ENCODE measurements at places on chromosomes 16 and 17.

DNA sequence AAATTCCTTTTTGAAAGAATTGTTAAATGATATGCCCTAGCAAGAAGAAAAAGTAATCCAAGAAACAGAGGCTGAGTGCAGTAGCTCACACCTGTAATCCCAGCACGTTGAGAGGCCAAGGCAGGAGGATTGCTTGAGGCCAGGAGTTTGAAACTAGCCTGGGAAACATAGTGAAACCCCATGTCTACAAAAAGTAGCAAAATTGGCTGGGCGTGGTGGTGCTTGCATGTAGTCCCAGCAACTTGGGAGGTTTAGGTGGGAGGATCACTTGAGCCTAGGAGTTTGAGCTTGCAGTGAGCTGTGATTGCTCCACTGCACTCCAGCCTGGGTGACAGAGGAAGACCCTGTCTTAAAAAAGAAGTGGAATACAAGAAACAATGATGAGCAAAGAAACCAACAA lies 56.1 kb downstream of the NT5M start:
- no peak for DNase-seq

DNA sequence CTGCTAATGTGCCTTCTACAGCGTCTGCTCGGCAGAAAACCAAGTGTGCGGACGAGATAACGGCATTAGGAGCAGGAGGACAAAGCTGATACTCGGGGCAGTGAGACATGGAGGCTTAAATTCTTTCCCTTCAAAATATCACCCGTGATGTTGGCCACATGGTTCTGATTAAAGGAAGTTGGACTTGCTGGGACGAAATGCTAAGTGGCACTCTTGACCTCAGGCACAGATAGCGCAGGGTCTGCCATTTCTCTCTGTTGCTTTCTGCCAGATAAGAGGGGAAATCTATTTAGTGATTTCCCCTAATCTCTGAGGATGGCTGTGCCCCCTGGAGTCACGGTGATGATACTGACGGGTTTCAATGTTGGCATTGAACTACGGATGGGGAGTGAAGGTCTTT lies 509.6 kb upstream of the EEF2KMT start:
- DNase-seq = no peak

DNA sequence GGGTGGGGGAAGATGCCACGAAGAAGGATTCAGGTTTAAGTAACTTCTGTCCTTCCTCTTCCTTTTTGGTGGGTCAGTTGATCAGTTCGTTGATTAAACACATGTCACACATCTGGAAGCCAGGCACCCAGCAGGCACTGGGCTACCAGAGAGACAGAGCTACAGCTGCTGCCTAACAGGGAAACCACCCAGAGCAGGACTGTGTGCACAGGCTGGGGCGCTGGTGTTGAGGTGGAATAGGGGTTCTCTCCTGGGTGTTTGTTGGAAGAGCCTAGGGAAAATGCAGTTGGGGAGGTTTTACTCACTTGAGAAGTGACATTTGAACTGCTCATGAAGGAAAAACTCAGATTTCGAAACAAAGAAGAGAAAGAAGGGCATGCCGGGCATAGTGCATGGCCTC lies 152.4 kb downstream of the IRX5 start:
- DNase-seq = no peak

- no peak for DNase-seq
Measured at GRCh38 chr16:68362947-68363657, 52.3 kb downstream of the PRMT7 start.

DNA sequence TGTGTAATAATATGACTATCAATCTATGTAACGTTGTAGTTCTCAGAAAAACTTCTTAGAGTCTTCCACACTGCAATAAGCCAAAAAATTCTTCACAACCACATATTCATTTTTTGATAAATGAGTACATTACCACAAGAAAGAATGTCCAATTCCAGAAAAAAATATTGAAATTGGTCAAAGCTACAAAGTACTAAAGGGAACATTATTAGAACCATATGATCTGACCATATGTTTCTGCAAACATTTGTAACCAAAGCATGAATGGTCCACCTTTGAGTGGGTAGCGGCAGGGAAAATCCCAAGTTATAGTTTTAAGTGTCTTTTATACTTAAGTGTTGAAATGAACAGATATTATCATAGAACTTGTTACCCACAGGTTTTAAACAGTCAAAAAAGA lies 71.7 kb upstream of the NACA2 start:
- no peak for DNase-seq

- DNase-seq = no peak
Measured at GRCh38 chr17:17890773-17891759, 54.3 kb upstream of the SREBF1 start.

DNA sequence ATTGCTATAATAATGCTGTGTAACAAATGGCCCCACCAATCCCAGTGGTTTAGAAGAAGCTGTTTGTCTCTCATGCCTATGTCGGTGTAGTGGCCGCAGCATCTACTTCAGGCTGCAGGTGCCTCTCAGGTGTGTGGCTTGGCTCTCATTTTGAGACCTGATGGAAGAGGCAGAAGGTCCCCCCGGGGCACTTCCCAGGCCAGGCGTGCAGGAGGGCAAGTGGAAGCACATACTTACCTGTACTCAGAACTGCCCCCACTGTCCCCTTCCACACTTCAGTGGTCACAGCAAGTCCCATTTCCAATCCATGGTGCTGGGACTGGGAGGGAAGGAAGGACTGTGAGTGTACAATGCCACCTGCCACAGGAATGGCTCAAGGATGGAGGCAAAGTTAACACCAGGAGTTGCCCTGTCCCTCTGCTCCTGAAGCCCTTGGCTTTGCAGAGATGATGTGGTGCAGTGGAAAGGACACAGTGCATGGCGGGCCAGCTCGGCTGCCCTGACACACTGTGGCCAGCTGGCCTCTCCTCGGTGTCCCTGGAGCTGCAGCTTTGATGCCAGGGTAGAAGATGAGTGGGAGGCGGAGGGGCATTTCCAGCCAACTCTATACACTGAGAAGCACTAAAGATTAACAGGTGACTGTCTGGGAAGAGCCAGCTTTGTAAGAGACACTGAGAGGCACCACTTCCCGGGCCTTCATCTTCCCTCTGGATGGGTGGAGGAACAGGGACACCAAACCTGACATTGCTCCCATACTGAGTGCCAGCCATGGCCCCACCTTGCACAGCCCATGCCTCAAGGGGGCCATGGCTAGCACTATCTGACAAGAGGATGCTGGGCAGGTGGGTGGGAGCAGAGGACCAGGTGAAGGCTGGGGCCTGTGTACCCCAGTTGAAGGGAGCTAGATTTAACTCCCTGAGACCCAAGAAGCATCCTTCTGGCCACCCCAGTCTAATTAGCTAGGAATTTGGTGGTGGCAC lies 105.9 kb downstream of the METRNL start:
- DNase-seq = no peak

DNA sequence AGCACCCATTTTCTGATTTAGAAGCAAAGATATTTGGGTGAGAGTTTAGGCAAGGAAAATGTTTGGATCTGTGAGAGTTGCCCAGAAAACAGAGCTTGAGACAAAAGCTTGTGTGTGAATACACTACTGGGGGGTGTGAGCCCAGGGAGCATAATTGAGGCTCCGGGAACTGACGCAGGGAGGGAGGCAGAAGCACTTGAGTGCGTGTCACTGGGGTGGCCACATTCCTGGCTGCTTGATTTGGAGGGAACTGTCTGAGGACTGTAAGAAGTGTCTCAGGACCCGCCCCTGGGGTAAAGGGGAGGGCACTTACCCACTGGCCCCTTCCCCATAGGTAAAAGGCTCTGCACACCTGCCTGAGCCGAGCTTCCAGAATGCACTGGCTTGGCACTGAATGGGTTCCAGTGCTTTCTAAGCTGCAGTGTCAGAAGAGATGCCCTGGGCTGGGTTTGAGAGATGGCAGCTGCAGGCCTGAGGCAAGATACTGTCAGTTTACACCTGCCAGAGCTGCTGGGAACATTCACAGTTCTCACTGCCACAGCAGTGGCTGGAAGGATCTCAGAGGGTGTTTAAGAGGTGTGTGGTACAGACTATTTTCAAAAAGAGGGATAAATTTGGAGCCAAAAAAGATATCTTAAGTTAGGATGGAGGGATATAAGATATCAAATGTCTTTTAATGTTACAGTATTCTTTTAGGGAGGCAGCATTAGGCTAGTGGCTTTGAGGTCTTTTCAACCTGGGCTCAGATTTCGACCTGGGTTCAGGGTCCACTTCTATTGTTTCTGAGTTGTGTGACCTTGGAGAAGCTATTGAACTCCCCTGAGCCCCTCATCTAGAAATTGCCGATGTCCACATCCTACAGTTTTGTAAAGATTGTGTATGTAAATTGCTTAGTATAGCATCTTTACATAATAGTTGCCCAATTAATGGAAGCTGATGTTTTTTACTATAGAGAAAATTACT lies 6.9 kb upstream of the TEX2 start:
- no peak for DNase-seq

DNA sequence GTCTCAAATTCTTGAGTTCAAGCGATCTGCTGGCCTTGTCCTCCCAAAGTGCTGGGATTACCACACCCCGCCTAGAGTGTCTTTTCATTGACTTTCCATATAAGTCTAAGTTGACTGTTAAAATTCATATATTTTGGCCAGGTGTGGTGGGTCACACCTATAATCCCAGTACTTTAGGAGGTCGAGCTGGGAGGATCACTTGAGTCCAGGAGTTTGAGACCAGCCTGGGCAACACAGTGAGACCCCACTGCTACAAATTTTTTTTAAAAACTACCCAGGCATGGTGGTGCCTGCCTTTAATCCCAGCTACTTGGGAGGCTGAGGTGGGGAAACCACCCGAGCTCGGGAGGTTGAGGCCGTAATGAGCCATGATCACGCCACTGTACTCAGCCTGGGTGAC lies 21.9 kb upstream of the MRC2 start:
- DNase-seq = no peak

- no peak for DNase-seq
Measured at GRCh38 chr16:25126820-25127232, 15.3 kb downstream of the LCMT1 start.

DNA sequence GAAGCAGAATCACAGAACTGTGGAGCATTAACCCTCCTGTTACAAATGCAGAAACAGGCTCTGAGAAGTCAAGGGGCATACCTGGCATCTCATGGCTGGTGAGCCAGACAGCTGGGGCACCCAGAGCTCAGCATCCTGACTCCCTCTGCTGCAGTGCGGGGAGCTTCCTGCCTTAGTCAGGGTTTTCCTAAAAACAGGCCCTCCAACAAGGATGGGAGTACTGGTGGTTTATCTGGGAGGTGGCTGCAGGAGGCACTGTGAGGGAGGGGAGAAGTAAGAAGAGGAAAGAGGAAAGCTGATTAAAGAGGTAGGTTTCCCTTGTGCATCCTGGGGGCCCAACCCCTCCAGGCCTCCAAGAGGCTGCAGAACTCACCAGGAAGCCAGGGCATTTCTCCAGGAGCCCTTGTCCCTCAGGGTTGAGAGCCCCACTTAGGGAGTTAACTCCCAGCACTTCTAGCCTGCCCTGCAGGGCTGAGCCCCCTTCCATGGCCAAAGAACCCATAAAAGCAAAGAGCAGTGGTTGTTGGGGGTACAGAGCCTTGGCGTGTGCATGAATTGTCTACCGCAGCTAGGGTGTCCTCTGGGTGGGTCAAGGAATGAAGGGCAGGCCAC lies 261.5 kb upstream of the RPL38 start:
- DNase-seq = no peak

GRCh38 chr17:9414471-9414870 lies 161.1 kb downstream of the STX8 start:
- DNase-seq = no peak

DNA sequence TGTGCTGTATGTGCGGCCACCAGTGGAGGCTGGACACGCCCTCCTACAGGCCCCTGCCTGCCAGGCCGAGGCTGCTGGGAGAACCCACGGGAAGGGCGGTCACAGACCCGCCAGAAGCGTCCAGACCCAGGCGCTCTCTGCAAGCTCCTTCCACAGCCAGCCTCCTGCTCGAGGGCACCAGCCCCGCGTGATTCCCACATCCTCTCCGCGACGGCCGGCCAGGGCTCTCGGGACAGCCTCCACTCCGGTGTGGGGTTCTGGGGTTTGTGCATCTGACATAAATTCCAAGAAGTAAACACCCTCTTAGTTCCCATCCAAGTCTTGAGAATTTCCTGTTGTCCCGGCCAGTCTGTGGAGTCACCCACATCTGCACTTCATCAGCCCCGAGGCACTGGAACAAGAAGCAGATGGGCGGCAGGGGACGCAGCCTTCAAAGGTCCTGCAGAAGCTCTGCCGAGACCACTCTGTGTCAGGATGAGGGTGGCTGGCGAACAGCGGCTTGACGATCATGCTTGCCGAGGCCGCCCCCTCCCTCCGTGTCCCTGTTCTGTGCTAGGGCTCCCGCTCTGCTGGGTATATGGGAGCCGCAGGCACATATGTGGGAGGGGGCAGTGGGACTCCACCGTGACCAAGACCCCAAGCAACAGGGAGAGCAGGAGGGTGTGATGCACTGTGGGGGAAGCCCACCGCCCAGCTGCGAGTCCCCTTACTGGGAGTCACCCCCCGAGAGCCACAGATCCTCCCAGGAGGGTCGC lies 2.4 kb upstream of the TMEM204 start:
- no peak for DNase-seq

DNA sequence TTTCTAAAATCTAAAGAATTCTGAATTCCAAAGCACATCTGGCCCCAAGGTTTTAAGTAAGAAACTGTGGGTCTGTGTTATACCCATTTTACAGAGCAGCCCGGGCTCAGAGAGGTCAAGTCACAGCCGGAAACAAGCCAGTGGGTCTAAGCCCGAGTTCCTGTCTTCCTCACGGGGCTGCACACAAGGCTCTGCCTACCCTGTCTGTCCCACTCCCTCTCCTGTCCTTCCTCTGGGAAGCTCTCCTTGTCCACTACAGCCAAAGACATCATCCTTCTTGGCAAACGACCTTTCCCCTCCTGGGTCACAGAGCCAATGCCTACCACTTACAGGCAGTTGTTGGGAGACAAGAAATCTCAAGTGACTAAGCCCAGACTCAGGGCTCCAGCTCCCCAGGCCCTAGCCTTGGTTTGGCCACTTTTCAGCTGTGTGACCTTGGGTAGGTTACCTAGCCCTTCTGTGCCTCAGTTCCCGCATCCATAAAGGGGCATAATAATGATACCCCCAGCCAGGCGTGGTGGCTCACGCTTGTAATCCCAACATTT lies 55.6 kb upstream of the MAP3K14 start:
- DNase-seq = no peak

DNA sequence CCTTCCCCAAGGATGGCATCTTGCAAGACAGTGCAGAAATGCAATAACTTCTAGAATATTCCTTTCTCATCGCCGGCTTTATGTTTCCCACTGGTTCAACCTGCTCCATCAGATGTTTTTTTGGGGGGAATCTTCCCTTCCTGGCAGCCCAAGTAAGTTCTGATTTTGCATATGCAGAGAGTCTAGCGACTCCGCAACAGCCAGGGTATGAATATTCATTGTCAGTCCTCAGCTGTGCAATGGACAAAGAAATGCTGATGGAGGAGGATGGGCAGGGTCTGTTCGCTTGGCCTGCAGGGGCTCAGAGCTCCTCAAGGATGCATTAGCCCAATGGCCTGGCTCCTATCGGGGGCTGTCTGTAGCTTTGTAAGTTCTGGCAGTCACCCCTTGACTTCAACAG lies 358.8 kb upstream of the CCL2 start:
- DNase-seq = no peak

- DNase-seq = no peak
Measured at GRCh38 chr17:38748149-38748891, at the start of gene PCGF2. Gene PCGF2, minus strand, starts transcription at chr17:38748336. Its CDS starts 7,934 bp downstream, at chr17:38740402.

- DNase-seq = no peak
Measured at GRCh38 chr16:83117810-83118209, 491.0 kb downstream of the CDH13 start.
